Naive B cell (primary cell): ENCODE measurements at places on chromosomes 12 and 14.

DNA sequence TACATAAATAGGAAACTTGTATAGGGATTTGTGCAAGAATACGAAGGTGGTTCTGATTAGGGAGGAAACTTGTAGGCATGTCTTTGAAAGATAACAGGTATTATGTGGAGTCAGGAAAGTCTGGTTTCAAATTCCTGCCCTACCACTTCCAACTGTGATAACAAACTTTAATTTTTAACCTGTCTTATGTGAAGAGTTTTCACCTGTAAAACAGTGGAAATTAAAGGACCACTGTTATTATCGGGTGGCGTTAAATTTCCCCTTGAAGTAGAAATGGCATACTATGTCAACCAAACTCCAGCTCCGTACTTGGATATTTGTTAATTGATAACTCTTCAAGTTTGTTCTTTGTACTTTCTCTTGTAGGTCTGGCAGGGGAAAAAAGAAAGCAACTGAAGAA, 6.1 kb downstream of the OR6C1 start:
- no peak for DNase-seq

DNA sequence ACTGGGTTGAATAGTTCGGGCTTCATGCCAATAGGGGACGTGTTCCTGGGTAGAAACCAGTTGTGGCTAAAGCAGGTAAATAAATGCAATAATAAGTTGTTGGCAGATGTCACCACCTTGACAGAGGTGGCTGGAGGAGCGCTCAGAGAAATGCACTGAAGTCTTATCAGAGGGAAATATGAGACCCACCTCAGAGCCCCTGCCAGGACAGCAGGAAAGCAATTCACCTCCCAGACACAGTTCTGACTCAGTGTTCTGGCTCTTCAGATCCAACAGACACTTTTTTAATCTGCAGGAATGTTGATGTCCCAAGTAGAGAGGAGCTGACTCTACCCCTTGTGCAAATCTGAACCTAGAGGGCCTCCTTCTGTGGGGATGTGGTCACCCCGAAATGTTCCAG, 687.1 kb upstream of the FBXO33 start:
- no peak for DNase-seq

DNA sequence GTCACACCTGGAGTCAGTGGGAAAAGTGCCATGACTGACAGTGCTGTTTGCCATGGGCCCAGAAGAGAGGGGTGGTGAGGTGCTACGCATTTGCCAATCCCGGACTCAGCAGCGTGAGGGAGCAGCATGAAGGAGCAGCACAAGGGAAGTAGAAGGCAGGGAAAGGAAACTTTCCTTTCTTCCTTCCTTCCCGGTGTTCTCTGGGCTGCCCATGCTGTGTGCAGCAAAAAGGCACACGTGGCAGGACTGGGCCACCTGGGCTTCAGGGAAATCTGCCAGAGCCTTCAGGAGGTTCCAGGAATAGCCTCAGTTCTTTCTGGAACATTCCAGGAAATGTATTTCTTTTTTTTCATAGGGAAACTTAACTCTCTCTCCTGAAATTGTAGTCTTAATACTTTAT, 23.0 kb downstream of the TRIM9 start:
- no peak for DNase-seq

DNA sequence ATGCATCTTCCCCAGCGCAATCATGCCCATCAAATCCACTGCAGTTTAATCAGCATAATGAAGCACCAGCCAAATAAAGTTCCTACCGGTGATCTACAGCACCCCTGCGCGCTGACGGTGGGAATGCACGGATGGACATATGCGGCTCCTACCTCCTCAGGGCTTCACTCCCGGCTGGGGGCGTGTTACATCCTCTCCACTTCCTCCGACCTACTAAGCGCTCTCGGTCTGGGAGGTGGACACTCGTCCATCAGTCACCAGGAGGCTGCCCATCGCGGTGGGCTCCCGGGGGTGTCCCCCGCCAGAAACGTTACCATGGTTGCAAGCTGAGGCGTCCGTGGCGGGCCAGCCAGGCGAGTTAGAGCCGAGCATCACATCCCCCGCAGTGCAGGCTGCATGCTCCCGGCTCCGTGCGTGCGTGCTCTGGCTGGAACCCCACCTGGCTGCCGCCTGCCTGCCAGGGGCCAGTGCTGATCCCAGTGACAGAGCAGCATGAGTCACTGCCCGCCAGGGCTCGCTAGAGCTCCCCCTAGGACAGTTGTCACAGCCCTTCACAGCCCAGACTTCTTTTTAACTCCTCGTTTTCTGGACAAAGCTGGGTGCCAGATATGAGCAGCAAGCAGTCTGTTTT, 73.0 kb downstream of the CIT start:
- DNase-seq: no peak

DNA sequence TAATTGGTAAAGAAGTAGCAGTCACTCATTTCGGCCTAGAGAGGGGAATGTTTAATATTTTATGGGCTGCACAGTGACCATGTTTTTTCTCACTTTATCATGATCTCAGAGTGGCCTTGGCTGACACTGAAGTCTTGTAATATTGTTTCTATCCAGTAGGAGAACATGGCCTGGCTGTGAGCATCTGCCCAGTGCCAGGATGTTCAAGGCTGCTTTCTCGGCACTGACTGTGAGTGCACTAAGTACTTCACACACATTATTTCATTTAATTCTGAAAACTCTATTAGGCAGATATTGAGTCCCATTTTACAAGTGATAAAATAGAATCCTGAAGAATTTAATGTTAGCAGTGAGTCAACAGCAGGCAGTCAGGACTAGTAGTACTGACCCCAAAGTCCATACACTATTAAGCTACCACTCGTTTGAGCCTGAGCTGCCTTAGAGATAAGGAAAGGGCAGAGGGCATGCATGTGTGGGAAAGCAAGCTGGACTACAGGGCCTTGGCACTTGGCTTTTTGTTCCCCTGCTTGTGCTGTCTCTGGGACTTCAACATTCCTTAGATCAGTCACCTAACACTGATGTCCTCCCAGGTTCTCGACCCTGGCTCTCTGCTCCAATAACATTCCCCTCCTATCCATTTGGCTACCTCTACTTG, 42.2 kb upstream of the APPL2 start:
- no peak for DNase-seq

DNA sequence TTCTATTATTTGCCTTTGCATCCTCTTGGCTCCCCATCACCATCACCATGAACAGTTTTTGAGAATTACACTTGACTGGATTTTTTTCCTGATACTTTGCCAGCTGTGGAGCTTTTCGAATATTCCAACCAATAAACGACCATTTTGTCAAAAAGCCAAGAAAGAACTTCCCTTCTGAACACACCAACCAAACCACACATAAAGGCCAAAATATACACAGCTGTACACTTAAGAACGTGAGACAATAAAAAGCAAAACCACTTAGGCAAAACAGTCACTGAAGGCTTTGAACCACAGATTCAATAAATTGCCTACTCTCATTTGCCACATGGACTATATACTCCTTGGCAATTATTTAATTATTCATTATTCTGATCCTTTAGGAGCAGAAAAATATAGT, 1.1 kb downstream of the C14orf93 start:
- DNase-seq: no peak

GRCh38 chr12:25100194-25101091, 94.5 kb downstream of the DNAI7 start:
- no peak for DNase-seq

GRCh38 chr12:98453070-98453469, 62.3 kb upstream of the TMPO start:
- no peak for DNase-seq

- no peak for DNase-seq
Observed at GRCh38 chr12:42187799-42188198, 43.1 kb upstream of the GXYLT1 start.

GRCh38 chr12:80707830-80708258, 410 bp downstream of the MYF6 start:
- DNase-seq: no peak

DNA sequence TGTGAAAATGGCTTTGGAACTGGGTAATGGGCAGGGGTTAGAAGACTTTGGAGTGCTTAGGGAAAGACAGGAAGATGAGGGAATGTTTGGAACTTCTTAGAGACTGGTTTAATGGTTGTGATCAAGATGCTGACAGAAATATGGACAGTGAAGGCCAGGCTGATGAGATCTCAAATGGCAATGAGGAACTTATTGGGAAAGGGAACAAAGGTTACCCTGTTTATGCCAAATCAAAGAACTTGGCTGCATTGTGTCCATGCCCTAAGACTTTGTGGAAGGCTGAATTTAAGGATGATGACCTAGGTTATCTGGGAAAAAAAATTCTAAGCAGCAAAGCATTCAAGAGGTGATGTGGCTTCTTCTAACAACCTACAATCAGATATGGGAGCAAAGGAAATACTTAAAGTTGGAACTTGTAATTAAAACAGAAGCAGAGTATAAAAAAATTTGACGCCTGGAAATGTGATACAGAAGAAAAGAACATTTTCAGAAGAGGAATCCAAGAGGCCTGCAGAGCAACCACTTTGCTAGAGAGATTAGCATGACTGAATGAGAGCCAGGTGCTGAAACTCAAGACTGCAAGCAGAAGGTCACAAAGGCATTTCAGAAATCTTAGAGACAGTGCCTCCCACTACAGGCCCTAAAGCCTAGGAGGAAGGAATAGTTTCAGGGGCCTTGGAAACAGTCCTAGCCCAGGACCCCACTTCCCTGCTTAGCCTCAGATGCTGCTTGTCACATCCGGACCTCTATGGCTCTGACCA, 65.6 kb upstream of the FLRT2 start:
- no peak for DNase-seq

DNA sequence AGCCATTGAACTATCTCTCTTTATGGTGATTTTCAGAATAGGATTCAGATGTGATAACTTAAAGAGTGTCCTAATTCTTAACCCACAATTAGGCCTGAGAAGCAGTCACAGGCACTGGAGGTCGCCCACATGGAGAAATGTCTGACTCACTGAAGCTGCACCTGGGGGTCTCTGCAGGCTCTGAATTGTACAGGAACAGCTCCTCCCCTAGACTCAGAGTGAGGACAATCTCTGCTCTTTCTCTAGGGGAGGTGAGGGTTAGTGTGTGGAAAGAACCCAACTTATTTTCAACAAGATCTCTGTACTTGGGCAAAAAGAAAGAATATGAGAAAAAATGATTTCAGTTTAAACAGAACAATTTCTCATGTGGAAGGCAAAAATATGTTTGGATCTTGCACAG, 1124.6 kb downstream of the TMEM121 start:
- no peak for DNase-seq

DNA sequence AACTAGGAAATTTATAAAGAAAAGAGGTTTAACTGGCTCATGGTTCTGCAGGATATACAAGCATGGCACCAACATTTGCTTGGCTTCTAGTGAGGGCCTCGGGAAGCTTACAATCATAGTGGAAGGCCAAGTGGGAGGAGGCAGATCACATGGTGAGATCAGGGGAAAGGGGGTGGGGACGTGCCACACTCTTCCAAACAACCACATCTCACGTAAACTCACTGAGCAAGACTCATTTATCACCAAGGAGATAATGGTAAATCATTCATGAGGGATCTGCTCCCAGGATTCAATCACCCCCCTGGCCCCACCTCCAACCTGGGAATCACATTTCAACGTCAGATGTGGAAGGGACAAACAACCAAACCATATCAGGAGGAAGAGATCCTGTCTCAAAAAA, 35.8 kb downstream of the NUMB start:
- no peak for DNase-seq

GRCh38 chr14:100015251-100015655, 50.0 kb upstream of the EVL start:
- DNase-seq: no peak

DNA sequence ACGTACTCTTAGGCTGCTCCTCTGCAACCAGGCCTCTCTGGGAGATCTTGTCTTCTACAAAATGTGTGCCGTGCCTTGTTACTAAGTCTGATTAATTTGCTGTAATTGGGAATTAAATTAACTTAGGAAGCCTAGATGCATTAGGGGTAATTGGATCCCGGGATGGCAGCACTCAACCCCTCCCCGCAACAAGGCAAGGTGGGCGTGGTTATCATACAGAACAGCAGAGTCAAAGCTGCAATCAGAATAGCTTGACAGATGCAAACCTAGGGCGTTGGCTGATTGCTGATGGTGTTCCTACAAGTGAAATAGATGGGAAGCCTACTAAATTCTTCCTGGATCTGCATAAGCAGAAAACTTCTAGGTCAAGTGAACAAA, 34.5 kb upstream of the NFYB start:
- DNase-seq: no peak

DNA sequence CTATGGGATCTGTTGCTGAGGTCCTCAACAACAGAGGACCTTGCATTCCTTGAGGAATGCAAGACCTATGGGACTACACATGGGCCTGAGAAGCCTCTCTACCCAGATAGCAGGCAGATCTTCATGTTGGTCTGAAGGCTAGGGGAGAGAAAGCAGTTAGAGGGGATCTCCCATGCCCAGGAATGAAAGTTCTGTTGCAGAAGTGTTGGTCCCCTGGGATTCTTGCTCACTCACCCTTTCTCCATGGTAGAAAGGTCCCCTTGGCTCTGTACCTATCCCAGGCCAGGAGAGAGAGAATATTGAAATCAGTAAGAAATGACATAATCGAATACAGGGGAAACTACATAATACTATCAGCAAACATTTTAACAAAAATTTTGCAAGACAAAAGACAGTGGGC, 16.5 kb upstream of the KLRC1 start:
- no peak for DNase-seq

GRCh38 chr12:48045061-48045846, 41.0 kb upstream of the COL2A1 start:
- no peak for DNase-seq

- no peak for DNase-seq
Observed at GRCh38 chr14:50524731-50525515, 7.4 kb downstream of the MAP4K5 start.

DNA sequence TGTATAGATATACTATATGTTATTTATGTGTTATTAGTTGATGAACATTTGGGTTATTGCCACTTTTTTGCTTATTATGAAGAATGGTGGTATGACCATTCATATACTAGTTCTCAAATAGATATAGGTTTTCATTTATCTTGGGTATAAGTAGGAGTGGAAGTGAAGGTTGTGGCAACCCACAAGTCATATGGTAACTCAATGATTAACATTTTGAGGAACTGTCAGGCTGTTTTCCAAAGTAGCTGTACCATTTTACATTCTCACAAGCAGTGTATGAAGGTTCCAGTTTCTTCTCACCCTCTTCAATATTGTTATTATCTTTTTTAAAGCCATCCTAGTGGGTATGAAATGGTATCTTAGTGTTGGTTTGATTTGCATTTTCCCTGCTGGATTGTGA, 19.0 kb upstream of the MSRB3 start:
- DNase-seq: no peak

GRCh38 chr14:105200074-105200473, 19.0 kb upstream of the NUDT14 start:
- DNase-seq: no peak
